ENCODE measurements at places on chromosomes 11 and 22.

DNA sequence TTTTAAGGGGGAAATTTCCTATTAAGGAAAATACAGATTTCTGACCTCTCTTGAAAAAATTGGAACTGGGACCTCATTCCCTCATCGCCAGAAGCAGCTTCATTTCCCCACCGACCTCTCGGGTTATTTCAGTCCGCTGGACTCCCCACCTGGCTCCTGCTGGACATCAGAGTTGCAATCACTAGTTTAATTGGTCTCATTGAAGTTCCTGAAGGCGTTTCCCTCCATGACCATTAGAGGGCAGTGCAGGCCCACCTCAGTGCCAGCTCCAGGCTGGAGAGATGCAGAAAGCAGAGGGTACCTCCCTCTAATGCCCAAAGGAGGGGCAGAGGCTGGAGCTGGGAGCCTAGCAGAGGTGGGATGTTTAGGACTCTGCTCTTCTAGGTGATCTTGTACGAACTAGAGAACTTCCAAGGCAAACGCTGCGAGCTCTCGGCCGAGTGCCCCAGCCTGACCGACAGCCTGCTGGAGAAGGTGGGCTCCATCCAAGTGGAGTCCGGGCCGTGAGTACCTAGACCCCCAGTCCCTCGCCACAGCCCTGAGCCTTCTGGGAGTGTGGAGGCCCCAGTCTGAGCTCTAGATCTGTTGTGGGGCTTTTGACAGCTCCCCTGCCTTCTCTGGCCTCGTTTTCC lies 2.7 kb downstream of the CRYBB3 start:
- DNase-seq, result peak; percentile 78

DNA sequence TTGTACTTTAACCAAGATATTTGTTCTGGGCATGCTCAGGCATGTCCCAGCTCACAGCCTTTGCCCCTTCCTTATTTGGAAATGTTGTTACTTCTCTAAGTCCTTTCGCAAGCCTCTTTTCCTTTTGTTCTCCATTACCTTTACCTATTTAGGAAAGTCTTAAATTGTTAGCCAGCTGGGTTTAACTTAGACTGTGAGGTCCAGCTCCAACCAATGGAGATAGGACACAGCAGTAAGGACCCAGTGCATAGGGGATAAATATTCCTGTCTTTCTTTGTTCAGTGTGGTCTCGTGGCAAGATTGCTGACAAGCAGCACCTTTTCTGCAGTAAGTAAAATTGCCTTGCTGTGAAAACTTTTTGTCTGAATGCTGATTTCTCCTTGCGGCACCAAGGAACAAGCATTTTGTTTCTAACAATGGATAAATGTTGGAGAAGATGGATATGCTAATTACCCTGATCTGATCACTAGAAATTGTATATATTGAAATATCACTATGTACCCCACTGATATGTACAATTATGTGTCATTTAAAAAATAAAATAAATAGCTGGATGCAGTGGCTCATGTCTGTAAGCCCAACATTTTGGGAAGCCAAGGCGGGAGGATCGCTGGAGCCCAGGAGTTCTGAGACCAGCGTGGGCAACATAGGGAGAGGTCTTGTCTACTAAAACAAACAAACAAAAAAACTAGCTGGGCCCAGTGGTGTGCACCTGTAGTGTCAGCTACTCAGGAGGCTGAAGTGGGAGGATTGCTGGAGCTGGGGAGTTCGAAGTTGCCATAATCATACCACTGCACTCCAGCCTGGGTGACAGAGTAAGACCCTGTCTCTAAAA lies 31.9 kb upstream of the FTH1 start:
- DNase-seq, result no peak

GRCh38 chr22:50727678-50728522 lies 10.1 kb upstream of the ACR start:
- DNase-seq, result no peak

GRCh38 chr22:45506816-45507360 lies 4.2 kb downstream of the FBLN1 start:
- no peak for DNase-seq

- no peak for DNase-seq
These were observed 88.2 kb upstream of the BLID start for GRCh38 chr11:122204206-122204605.

DNA sequence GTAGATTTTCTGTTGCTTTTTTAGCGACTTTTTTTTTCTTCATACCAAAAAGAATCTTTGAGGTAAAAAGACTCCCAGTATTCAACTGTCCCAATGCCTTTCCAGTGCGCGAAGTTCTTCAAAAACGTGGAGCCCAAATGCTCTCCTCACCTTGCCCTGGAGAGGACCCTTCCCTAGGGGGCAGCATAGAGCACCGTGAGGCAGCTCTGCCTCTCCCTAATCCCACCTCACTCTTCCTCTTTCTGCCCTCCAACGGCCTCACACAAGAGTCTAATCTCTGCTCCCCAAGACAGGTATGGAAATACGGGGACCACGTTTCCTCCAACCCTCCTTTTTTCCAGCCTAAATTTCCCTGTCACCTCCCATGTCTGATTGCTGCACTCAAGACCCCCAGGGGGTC lies 117.5 kb upstream of the ALX4 start:
- no peak for DNase-seq

DNA sequence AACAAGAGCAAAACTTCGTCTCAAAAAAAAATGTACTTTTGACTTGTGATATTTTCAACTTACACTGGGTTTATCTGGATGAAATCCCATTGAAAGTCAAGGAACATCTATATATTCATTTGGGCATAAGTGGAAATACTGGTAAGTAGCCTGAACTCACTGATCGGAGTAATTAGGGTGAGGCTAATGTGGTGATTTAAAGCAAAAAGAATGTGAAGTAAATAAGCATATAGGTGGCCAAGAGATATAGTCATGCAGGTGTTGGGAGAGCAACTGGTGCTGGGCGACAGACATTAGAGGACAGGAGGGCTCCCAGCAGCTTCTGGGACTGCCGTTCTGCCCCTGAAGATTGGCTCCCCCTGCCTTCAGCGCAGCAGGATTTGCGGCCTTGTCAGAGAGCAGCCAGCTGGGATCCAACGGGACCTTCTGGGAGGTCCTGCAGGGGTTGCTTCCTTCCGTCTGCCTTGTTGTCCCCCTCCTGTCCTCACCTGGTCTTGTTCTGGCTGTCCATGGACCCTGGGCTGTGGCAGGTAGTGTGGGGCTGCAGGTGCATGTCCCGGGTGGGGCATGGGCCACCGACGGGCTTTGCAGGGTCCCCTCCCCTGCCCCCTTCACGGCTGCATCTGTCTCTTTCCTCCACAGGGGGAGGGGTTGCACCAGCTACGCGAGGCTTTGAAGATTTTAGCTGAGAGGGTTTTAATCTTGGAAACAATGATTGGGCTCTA lies 14.1 kb downstream of the RHBDD3 start:
- no peak for DNase-seq

DNA sequence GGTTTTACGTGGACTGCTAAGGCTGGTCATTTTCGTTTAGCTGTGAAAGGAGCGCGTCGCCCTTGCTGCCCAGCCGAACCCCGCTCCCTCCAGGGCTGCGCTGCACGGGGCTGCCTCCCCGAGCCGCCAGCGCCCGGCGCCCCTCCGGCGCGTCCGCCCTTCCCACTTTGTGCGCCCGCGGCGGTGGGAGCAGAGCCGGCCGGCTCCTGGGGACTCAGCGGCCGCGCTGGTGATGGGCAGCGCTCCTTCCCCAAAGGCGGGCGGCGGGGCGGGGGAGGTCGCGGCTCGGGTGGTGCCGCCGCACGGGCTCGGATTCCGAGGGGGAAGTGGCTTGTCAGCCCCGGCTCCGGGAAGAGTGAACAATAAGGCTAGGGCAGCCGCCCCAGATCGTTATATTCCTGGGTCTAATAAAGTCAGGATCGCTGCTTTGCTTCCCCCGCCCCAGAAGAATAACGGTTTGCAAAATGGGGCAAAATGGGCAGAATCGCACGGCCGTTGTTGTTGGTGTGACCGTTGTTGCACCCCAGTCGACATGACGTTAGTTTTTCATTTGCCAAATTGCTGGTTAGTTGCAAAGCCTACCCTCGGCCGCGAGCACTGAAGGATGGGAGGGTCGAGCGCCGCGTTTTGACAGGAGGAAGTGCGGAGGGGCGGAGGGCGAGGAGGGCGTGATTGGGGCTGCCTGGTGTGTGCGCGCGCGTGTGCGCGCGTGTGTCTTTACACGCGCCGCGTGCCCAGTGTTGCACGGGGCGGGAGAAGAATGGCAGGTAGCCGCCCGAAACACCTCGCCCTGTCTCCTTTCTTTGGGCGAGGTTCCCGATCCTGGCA lies 745 bp downstream of the NCAM1 start:
- peak; percentile 26 for DNase-seq

GRCh38 chr22:22023581-22024137 lies 41.1 kb upstream of the TOP3B start:
- no peak for DNase-seq

DNA sequence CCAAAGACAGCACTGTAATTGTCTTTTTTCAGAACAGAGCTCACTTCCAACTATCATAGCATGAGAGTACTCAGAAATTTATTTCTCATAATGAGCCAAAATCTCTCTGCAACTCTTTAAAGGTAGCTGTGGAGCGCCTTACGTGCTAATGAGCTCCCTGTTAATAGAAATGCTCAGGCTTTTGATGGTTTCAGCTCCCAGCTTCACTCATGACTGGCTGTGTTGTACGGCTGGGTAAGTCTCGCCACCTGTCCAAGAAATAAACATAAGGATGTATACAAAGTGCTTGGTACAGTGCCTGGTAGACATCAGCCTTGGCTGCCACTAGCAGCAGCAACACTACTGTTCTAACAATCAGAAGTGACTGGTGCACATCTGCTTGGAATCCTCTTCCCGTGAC lies 109.4 kb downstream of the LDLRAD3 start:
- no peak for DNase-seq

DNA sequence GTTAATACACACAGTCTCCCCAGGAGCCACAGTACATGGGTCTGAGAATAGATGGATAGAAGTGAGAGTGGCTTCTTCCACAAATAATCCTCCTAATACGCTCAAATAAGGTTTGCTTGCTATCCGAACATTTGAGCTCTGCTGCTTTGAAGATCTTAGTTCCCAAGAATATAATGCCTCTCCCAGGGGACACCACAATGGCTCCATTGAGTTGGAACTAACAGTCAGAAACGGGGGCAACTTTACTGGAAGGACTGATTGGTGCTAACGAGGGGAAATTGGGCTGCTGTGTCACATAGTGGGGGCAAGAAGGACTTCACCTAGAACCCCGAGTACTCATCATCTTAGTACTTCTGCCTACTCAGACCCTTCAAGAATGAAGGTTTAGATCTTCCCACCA lies 66.2 kb downstream of the IGLL5 start:
- DNase-seq, result no peak

DNA sequence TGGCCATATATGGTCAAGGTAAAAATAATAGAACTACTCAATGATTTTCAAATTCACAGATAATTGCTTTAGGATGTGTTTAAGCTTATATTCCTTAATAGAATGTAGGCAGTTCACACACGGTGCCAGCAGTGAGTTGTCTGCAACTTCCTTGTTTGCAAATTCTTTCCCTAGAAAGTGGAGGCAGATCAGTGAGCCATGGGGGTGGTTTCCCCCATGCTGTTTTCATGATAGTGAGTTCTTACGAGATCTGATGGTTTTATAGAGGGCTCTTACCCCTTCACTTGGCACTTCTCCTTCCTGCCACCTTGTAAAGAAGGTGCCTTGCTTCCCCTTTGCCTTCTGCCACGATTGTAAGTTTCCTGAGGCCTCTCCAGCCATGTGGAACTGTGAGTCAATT lies 111.8 kb upstream of the LMO1 start:
- no peak for DNase-seq

- no peak for DNase-seq
These were observed 2.5 kb downstream of the WNT7B start for GRCh38 chr22:45974498-45974897.

GRCh38 chr22:40556641-40557040 lies 79.9 kb downstream of the MRTFA start:
- DNase-seq, result no peak

- DNase-seq, result no peak
These were observed 31.7 kb downstream of the IGF2 start for GRCh38 chr11:2107521-2107920.

GRCh38 chr22:40156001-40156516 lies 21.7 kb upstream of the TNRC6B start:
- no peak for DNase-seq

DNA sequence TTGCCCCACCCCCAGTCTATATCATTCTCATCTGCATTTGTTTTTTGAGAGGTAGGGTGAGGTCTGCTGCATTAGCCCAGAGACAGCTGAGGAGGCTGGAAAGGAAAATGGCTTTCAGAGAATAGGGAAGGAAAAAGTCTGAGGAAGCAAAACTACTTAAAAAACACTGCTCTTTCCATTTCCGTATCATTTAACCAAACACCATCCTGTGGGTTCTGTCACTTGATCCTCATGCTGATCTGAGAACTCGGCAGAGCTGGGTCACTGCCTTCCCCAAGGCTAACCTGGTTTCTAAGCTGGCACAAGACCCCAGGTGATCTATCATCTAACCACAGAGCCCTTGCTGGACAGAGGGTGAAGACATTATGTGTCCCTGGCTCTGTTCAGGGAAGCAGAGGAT lies 1.2 kb downstream of the FOLR2 start:
- DNase-seq, result no peak

DNA sequence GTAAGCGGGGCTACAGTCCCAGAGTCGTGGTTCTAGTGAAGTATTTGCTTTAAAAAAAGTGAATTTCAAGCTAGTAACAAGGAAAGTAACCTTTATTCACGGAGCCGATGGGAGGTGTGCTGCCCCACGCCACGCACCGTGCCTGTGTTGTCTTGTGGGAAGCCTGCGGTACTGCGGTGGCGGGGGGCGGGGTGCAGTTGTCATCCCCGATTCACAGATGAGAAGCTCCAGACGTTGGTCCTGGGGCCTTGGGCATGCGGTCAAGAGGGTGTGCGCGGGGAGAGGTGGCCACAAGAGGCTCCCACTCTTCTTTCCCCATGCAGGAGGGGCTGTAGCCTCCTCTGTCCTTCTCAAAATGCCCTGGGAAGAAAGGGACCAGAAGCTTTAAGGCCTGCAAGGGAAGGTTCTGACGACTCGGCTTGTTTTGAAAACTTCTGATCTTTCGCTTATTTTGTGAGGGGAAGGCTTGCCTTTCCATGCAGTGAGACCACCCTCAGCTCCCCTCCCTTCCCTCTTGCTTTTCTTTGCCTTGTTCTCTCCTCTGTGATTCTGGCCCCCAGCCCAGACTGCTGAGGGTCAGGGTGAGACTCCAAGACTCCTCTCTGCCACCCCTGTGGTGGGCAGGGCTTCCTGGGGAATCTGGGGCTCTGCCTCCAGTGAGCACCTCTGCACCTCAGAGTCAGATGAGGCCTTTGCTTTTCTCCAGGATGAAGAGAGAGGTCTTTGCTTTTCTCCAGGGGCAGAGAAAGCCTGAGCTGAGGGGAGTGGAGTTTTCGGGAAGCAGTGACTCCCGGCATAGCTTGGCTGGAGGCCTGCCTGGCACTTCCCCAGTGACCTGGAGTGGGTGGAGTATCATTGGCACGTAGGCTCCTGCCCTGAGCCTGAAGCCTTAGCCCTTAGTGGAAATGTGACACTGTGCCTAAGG lies 6.2 kb downstream of the GLB1L3 start:
- DNase-seq, result no peak

GRCh38 chr22:43969989-43970755 lies 14.9 kb downstream of the SAMM50 start:
- no peak for DNase-seq

All from GM20000 (cell line).